Activated naive CD4-positive, alpha-beta T cell treated with anti-CD3 and anti-CD28 coated beads, Interleukin-2, amount 10 ng/mL, durations not matched to agents 7 days and 5 days (primary cell): ENCODE measurements at places on chromosomes 11 and 22.
A peak's percentile ranks its signal among the peaks of the same experiment; 100 is the strongest.

- DNase-seq: no peak
Measured at GRCh38 chr22:25628494-25628893, 64.0 kb downstream of the GRK3 start.

DNA sequence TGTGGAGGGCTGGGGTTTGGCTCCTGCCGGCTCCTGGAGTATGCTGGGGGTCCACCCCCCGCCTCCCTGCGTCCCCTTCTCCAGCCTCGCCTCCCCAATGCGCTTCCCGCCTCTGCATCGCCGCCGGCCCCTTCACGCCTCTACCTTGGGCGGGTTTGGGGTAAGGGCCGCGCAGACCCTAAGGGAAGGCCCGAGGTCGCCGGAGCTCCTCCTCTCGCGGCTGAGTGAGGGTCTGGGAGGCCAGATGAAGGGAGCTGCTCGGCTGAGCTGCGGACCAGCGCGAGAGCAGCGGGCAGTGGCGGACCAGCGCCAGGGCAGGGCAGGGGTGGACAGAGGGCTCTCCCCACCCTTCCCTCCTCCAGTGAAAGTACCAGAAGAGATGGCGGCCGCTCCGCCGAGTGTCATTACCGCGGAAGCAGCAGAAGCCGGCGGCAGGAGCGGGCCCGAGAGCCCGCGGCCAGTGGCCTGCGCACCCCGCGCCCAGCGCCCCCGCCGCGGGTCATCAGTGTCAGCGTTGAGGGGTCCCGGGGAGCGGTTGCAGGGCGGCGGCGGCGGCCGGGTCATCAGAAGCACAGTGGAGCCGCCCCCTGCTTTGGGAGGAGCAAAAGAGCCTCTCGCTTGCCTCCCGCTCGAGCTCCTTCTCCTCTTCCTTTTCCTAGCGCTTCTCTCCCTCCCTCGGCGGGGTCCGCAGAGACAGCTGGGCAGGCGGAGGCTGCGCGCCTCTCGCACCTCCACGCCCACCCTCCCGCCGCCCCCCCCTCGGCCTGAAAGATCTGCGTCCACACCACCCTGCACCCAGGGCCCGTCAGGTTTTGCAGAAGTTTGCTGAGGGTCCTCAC is 255.6 kb upstream of the CADM1 start:
- DNase-seq: no peak

DNA sequence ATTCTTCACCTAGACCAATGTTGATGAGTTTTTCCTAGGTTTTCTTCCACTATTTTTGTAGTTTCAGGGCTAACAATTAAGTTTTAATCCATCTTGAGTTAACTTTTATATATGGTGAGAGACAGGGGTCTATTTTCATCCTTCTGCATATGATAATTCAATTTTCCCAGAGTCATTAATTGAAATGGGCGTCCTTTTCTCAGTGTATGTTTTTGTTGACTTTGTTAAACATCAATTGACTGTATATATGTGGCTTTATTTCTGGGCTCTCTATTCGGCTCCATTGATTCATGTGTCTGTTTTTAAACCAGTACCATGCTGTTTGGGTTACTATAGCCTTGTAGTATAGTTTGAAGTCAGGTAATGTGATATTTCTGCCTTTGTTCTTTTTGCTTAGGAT is 282.1 kb downstream of the INSC start:
- DNase-seq: no peak

- DNase-seq: no peak
Measured at GRCh38 chr11:82034527-82034926, 699.1 kb downstream of the FAM181B start.

DNA sequence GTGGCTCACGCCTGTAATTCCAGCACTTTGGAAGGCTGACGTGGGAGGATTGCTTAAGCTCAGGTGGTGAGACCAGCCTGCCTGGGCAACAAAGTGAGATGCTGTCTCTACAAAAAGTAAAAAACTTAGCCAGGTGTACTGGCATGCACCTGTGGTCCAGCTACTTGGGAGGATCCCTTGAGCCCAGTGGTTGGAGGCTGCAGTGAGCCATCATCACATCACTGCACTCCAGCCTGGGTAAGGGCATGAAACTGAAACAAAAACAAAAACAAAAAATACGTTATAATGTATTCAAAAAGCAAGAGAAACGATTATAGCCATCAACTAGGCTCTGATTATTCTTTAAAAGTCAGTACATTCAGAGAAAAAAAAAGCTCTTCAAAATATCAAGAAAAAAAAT is 62.5 kb downstream of the TCF20 start:
- DNase-seq: no peak

- no peak for DNase-seq
Measured at GRCh38 chr11:124864892-124865180, 396 bp upstream of the ROBO3 start.

DNA sequence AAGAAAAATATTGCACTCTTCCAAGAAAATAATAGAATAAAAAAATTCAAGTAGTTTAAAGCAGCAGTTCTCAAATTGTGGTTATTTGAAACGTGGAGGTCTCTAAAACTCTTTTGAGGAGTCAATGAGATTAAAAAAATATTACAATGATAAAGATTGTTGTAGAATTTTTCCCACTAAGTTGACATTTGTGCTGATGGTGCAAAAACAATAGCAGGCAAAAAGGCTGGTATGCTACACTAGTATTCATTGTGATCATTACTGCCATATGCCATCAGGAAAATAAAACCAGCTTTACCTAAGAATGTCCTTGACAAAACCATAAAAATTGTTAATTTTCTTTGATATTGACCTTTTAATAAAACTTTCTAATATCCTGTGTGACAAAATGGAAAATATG is 505.2 kb upstream of the ANO5 start:
- DNase-seq: no peak

- no peak for DNase-seq
Measured at GRCh38 chr22:42879371-42880021, 22.4 kb upstream of the ARFGAP3 start.

DNA sequence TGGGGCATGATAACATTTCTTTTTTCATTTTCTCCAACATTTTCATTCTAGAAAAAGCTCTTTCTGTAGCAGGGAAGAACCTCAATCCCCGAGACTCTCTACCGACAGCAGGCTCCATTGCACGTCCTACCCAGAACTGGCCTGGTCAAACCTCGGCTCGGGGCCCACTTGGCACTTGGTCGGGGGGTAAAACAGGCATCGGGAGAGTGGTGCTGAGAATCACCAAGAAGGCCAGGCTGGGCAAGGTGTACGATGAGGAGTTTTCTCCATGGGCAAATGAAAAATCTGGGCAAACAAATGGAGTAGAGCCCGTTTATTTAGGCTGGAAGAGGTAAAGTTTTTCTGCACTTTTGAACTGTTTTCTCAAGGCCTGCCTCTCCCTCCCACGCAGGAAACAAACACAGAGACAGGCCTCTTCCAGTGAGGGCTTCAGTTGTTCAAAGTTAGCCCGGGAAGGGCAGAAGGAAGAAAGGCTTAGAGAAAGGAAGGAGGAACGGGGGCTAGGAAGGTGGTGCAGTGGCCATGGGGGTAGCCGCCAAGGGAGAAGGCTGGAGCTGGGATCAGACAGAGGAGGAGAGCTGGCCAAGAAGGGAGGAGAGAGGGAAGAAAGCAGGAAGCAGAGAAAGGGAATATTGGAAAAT is 87.6 kb downstream of the ETS1 start:
- no peak for DNase-seq

GRCh38 chr22:44309137-44309536 is 3.6 kb downstream of the SHISAL1 start:
- no peak for DNase-seq

GRCh38 chr22:27740202-27740748 is 61.3 kb downstream of the MN1 start:
- no peak for DNase-seq

DNA sequence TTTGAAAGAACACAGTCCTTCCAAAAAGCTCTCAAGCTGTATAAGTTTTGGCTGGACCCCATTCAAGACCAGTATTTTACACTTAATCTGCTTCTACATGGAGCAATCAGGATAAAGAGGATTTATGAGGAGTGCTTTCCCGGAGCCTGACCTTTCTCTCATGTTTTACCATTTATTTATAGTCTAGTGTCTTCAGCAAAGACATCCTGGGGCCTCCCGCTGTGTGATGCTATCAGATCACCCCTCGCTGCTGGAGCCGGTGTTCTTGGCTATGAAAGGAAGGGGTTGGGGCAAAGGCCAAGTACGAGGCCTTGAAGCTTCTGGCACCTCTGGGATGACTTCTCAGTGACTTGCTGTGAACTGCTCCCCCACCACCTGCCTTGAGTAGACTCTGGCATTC is 189.6 kb downstream of the ADAMTS15 start:
- DNase-seq: no peak

GRCh38 chr11:18394928-18395734 is 768 bp downstream of the LDHA start:
- peak; percentile 34 for DNase-seq

DNA sequence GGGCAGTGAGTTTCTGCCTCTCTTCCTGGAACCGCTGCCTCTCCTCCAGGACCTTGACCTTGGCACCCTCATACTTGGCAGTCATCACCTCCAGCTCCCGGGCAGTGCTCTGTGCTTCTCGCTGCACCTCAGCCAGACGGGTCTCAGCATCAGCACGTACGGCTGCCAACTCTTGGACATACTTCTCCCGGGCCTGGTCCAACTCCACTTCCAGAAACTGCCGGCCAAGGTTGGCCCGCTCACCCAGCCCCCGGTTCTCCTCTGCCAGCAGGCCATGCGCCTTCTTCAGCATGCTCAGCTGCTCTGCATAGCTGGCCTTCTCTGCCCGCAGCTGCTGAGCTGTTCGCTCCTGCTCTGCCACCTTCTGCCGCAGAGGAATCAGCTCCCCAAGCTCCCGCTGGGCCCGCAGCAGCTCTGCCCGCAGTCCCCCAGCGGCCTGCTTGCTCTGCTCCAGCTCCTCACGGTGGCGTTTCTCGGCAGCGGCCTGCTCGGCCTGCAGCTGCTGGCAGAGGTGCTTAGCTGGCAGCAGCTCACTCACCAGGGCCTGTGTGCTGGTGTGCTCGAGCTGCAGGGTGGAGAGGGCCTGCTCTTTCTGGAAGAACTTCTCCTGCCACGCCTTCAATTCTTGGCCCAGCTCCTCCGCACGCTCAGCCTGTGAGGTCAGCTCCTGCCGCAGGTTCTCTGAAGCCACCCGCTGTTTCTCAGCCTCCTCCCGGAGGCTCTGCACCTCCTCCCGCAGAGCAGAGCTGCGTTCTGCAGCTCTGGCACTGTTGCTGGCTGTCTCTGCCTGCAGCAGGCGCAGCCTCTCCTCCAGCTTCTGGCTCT is 14.4 kb downstream of the IL18BP start:
- DNase-seq: no peak

DNA sequence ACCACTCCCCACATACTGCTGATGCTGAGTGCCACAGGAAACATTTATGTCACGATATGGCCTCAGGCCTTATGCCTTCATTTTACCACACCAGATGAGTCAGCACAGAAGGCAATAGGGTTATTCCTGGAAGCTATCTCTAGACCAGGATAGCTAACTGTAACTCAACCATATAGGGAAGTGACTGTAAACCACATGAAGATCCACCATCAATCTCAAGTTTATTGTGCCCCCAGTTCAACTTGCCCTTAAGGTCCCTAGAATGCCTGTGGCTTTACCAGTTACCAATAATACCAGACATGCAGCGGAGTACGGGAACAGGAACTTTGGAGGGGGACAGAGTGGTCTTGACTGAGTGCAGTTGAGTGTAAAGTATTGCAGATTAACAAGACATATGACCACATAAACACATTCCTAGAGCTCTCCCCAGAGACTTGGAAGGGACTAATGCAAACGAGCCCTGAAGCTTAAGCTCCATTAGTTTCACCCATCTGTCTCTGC is 180.9 kb downstream of the KIF18A start:
- no peak for DNase-seq

- DNase-seq: no peak
Measured at GRCh38 chr22:26339755-26340154, 89.3 kb upstream of the ASPHD2 start.

- DNase-seq: no peak
Measured at GRCh38 chr11:26976389-26976788, 17.5 kb upstream of the FIBIN start.

GRCh38 chr11:6610591-6610990 is 1.4 kb downstream of the TAF10 start:
- peak; percentile 19 for DNase-seq

- DNase-seq: peak; percentile 76
Measured at GRCh38 chr11:1844221-1845094, 5.7 kb downstream of the TNNI2 start.

- no peak for DNase-seq
Measured at GRCh38 chr11:12121517-12121916, 11.1 kb downstream of the MICAL2 start.

- peak; percentile 91 for DNase-seq
Measured at GRCh38 chr22:45413368-45414211, at the start of the genes RIBC2 and SMC1B. Gene RIBC2 (plus strand): TSS chr22:45413693. CDS start chr22:45413887, 194 bp downstream. Gene SMC1B (minus strand): TSS chr22:45413599. CDS start chr22:45413567, 32 bp downstream.

DNA sequence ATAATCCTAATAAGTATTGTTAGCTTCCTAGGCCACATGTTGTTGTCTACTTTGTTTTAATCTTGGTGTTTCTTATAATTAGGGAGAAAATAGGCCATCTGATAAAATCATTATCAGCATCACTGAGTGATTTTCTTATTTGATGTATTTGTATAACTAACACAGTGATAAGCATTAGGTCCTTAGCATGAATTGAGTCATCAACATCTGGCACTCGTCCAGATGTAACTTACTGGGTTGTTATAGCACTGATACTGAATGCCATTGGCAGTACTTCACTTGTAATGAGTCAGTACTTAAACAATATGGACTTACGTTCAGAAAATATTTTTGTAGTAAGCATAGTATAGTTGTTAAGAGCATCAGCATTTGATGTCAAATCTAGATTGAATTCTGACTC is 16.2 kb downstream of the API5 start:
- no peak for DNase-seq

GRCh38 chr11:43738600-43739409 is 58.3 kb downstream of the HSD17B12 start:
- DNase-seq: no peak

DNA sequence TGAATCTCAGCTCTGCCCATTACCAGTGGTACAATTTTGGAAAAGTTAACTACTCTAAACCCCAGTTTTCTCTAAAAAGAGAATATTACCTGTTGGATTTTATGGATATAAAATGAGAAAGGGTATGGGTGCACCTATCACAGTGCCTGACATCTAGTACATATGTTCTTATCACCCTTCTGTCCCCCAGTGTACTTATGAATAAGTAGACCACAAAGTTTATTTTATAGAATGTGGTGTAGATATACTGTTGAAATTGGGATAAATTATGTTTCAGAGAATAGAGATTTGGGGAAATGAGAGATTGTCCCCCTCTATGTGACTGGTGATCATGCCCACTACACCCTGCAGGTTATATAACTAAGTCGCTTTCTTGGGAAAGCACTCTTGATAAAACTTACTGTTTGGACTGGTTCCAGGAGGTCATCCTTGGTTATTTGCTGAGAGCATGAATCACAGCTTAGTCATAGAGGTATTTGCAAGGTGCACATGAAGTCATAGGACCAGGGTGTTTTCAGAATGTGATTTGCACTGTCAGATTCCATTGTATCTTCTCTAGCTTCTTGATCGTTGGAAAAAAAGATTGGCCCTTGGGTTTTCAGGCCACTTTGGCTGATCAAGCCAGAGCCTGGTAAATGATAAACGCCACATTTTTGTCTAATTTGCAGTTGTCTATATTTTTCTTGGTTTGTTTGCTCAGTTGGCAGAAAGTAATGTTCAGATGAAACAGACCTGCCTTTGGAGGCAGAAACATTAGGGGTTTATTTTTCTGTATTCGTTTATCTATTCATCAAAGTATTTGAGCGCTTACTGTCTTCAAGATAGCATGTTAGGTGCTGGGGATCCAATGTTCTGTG is 21.3 kb downstream of the STX3 start:
- DNase-seq: no peak

- no peak for DNase-seq
Measured at GRCh38 chr11:32580967-32581366, 2.7 kb upstream of the EIF3M start.
